ENCODE measurements at places on chromosomes 6 and 20.

- no peak for DNase-seq
These were observed 87.1 kb downstream of the PSMG4 start for GRCh38 chr6:3345836-3346235.

DNA sequence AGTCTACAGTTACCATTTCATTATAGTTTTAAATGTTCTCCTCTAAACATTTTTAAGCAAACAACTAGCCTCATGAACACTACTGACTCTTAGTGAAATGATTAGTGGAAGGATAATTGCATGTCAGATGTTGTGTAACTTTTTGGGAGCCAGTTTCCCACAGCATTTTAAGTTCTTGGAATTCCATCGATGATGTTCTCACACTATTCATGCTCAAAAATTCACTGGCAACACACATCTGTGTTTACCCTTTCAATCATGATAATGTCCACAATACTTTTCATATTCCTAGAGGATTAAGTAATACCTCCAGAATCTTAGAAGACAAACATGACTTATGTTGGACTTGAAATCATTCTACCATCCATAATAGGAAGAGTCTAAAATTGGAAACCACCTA is 678.1 kb upstream of the ID4 start:
- no peak for DNase-seq

DNA sequence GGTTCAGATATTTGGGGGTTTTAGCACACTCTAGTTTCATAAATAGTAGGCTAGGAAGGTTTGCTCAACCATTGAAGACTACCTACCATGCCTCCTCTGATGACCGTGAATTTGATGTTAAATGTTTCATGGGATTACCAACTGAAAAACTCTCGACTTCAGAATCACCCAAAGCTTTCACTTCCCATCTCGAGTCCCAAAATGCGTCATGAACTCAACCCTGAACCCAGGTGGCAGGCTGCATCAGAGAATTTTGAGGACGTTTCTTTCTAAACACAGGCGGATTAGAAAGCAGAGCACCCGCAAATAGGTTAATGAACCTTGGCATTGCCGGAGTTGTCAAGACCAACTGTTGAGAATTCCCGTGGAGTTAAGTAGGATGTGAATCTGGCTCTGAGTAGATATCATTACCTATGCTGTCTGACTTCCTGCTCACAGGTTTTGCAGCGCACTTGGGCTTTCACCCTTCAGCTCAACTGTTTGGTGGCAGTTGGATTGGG is 98.4 kb upstream of the ADTRP start:
- no peak for DNase-seq

DNA sequence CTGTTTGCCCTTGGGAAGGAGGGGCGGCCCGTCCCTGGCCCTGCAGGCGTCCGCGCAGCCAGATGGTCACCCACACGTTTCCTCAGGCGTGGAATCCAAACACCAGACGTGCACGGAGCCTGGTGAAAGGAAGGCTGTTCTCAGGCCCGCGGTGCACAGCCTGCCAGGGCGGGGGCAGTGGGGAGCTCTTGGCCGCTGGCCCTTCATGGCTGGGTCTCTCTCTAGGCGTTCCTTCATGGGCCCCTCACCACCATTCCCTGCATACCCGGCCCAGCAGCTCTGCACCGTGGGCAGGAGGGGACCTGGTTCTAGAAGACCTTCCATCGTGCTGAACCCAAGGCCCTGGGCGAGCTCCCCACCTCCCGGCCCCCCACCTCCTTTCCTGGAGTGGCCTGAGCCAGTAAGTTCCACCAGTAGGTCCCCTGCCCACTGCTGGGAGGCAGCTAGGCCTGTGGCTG is 30.4 kb upstream of the SMOC2 start:
- DNase-seq: no peak

DNA sequence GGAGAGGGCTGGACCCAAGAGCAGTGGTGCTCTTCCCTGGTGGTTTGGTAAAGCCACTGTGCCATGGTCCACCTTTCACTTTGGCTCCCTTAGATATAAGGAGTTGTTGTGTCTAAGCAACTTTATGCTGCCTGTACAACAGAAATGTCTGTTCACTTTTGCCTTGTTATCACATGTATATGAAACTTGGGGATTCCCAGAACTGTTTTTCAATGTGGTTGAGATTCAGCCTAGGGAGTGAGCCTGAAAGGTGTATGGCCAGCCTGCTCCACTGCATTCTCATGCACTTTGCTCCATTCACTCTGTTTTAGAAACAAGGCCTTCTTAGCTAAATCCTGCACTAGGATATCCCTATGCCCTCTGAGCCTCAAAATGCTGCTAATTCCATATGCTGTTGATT is 234.5 kb upstream of the THEMIS start:
- DNase-seq: no peak

DNA sequence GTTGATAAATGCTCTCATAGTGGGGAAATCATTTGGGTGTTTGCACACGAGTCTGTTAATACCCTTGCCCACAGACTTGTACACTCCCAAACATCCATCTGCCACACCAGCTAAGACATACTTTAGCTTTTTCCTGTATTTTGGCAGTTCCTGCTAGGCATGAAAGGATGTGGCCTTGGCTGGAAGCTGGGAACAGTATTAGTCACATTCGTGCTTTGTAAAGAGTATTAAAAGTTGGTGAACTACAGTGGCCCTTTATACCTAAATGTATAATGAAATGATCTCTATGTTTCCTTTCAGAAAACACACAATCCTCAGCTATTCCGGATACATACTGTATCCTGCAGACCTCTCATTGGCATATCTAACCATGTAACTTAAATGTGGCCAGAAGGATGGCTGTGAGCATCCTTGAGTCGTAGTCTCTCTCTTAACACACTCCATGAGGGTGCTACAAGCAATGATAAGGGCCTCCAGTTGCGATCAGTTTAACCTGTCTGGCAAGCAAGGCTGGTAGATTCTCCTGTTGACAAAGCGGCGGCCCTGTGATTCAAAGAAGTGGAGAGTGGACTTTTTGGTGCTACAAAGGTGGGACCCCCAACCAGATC is 1.5 kb downstream of the LEMD2 start:
- DNase-seq: no peak

GRCh38 chr6:10396785-10397184 is 18.1 kb downstream of the TFAP2A start:
- DNase-seq: no peak

DNA sequence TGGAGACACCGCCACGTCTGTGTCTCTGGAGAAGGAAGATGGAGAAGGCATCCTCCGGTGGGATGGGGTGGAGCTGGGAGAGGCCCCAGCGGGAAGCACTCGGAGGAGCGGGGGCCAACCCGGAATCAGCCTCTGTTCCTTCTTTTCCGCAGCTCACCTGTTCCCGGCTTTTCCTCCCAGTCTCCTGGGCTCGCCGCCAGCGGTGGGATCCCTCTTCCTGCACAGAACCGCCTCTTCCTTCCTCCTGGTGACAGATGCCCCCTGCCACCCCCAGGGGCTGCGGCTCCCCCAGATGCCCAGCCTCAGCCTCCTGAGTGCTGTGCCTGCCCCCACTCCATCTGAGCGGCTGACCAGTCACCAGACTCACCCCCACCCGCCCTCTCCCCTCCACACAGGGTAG is 23.3 kb downstream of the RAMACL start:
- DNase-seq: no peak

GRCh38 chr6:148419430-148419829 is 76.8 kb downstream of the SASH1 start:
- DNase-seq: no peak

DNA sequence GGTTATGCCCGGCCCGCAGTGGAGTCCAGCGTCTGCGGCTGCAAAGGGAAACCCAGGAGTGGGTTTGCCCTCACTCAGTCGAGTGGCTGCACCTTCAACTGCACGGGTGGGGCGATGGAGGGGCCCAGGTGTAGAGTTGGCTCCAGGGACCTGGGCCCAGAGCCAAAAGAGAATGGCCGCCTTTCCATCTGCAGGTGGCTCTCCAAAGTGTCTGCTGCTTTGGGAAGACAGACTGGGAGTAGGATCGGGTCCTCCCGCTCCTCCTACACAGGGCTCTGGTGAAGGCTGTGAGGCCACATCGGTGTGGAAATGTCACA is 80.1 kb downstream of the PTPN1 start:
- no peak for DNase-seq

GRCh38 chr20:23078351-23079015 is 7.6 kb downstream of the CD93 start:
- no peak for DNase-seq

DNA sequence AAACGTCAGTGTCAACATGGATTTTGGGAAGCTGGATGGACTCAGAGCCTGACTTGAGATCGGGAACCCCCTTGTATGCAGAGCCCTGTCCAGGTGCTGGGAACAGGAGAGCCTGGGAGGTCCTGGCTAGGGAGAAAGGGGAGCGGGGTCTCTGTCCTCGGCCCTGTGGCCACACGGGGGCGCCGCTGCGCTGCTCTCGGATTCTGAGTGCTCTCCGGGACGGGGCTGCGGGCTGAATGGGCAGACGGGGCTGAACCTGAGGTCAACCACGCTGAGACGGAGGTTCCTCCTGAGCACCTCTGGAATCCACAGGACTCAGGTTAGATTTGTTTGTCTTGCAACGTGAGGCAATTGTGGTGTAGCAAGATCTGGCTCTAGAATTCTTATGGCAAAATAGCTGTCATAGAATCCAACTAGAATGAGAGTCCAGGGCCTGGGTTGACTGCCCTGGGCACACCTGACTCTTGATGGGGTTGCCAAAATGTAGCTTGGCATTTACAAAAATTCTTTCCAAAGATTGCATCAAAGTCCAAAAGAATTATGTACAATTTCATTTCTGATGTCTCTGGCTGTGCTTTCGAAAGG is 20.6 kb upstream of the HLA-F start:
- DNase-seq: no peak

- DNase-seq: no peak
These were observed 17.9 kb upstream of the CCDC170 start for GRCh38 chr6:151475653-151476523.

DNA sequence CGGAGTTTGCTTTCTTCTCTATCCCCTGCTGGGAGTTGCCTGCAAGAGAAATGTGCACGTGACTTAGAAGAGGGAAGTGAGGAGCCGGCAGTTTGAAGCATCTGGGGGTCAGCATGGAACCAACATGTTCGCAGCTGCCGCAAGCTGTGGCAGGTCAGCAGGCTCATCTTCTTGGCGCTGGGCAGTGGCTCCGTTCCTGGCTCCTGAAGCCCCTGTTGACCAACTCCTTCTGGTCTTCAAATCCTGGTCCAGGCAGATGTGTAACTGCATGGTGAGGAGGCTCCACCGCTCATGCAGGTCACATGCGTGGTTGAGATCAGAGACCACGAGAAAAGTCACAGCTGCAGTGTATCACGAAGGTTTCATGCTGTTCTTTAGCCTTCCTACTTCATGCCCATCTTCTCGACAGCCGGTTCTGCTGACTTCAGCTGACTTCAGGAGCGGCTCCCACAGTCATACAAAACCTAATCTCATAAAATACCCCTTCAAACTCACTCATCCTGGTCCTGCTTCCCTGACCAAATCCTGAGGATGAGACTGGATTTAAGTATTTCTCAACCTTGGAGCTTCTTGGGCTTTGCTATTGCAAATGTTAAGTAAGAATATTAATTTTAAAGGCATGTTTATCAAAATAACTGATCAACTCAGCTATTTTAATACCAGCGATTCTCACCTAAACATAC is 44.9 kb upstream of the BCAS1 start:
- DNase-seq: no peak

DNA sequence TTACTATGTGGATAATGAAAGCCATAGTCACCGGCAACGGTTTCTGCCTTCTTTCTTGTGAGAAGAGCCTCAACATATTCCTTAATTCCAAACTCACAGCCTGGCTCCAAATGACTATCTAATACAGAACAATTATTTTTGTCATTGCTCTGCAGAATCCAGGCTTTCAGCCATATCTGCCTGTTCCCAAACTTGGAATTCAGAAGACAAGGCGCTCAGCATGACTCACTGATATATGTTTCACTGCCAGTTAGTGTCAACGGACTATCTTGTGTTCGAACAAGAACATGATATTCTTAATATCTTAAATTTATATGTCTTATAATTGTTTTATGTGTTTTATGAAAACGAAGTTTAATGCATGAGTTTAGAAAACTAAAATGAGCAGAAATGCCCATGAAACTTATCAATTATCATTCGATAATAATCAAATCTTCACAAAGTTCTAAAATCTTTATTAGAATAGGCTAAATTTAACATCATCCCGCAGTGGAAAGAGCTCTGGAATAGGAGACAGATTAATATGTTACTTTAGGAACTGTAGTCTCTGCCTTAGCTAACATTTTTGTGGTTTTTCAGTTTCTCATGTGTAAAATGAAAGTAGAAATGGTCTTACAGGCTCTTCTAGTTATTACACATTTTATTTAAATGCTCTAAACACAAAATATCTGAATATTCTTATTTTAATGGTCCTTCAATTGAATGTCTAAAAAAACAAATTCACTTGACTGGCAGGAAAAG is 669.3 kb upstream of the GJE1 start:
- DNase-seq: no peak

DNA sequence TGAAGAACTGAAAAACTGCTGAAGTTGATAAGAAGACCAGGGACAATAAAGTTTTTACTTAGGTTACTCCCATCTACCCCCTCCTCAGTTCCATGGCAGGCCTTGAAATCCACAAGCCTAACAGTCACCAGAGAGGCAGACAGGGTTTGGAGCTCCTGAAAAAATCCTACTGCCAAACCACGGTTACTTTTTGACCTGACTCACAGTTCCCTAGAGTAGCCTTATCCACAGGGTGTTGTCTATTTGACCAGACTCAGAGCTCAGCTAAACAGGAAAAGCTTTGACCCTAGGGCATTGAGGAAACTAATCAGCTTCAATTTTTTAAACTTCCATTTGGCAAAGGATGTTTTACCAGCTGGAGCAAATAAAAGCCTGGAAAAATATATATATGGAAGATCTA is 257.7 kb upstream of the NT5E start:
- DNase-seq: no peak

DNA sequence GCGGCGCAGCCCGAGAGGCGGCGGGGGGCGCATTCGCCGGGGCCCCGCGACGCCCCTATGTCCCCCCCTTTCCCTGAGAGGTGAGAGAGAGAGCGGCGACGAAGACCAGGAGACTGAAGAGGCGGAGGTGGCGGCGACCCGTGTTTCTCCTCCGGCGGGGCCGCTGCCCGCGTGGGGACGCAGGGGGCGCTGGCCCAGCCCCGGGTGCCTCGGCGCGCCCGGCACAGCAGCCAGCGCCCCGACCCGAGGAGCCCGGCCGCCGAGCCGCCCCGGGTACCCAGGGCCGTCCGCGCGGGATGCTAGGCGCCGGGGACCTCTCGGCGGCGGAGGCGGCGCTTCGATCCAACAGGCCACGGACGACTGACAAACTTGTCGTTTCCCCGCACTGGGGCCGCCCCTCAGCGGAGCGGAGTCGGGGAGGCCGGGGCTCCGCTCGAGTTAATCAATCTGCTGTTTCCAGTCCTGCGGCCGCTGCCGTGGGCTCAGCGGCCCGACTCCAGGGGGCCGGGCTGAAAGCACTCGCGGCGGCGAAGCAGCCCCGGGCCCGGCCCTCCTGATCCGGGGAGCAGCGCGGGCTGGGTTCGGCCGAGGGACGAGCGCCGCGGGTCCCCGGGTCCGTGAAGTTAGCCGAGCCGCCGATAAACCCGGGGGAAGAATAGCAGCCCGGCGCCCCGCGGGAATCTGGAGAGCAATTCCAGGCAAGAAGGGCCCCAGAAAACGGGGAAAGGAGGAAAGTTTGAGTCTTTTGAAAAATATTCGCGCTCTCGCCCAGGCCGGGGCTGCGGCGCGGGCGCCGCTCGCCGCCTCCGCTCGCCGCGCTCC is 631 bp downstream of the MDGA1 start:
- no peak for DNase-seq
